ENCODE measurements at places on chromosomes 12 and 14.
A peak's percentile ranks its signal among the peaks of the same experiment; 100 is the strongest.

- no peak for DNase-seq
Observed at GRCh38 chr14:54664961-54665360, 98.0 kb downstream of the SAMD4A start.

- DNase-seq: no peak
Observed at GRCh38 chr12:5864972-5865371, 80.1 kb downstream of the ANO2 start.

DNA sequence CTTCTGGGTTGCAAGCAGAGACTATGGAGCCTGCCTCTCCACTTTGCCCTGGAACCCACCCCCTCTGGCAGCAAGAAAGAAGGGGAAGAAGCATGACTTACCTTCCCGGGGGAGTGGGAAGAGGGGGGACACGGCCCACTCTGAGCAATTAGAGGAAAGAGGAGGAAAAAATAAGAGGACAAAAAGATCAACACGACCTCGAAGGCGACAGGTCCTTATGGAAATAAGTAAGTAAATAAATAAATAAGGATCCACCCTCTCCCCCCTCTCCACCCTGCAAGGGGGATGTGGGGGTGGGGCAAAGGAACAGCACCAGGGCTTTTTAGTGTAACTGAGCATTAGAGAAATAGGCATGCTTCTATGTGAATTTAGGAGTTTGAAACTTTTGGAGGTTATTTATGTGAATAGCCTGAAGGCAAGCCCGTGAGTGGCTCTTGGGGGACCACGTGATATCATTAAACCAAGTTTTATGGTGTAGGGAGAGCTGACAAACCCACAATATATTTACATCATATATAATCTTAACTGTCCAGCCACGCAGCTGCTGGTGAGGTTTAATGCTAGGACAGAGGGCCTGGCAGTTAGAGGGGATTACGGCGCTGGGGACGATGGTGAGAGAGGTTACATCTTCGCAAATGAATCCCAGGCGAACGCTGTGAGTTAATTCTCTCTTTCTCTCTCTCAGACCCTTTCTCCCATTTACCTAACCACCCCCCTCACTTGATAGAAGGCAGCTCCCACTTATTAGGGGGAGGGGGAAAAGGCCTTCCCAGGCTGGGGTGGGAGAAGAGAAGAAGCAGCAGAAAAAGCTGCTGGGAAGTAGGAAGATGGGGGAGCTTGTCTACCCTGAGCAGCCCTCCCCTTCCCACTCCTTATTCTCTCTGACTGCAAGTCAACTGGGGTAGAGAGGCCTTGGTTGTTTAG lies 4.8 kb downstream of the HOXC5 start:
- DNase-seq: no peak

DNA sequence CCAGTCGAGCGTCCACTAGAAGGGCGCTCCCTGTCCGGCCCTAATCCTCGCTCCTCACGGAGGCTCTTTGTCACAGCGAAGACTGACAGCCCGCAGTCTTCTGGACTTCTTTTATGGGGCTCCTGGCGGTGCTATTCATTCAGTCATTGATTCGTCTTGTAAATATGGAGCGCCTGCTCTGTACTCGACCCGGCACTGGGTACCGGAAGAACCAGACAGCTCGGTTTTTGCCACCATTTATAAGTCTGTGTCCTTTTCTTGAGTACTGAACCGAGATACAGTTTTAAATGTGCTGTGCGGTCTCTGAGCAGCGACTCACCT lies 570 bp downstream of the DMAC2L start:
- DNase-seq: no peak

GRCh38 chr12:9147461-9147860 lies 31.7 kb upstream of the A2M start:
- no peak for DNase-seq

DNA sequence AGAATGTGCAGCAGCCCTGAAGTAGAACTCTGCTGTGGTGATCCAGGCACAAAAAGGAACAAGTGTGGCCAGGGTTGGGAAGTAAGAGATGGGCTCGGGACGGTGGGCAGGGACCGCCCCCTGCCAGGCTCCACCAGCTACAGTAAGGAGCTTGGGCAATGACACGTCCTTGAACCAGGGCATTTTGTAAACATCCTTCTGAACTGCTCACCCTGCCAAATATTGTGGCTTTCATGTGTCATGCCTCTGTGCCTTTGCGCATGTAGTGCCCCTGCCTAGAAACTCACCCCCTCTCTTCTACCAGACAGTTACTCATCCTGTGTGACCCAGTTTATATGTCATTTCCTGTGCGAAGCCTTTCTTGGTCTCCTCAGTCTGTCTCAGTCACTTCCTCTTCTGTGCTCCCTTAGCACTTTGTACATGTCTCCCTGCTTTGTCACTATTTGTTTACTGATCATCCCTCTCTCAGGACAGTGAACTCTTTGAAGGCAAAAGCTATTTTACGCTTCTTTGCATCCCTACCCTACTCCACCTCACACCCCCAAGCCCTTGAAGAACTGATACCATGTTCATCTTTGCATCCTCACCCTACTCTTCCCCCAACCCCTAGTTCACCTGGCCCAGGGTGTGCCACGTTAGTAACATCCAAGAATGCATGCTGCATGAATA lies 108.9 kb upstream of the PLEKHG7 start:
- DNase-seq: peak; percentile 32

DNA sequence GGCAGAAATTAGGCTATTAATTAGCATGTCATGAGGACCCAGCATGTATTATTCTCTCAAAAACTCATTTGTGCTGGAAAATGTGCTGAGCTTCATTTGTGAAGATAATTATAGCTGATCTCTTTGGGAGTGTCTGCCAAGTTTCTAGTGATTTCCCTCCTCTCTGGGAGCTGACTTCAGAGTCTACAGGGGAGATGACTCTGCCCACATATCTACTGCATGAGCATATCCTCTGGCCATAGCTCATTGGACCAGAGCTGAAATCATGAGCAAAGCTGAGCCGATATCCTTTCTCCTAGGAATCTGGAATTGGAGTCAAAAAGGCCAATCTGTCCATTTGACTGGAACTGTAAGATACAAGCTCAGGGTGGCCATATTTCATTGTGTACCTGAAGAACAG lies 5.9 kb downstream of the CCDC198 start:
- DNase-seq: no peak

- DNase-seq: no peak
Observed at GRCh38 chr12:104974626-104975290, 11.4 kb upstream of the NOPCHAP1 start.

GRCh38 chr12:116196752-116197718 lies 80.5 kb downstream of the MED13L start:
- no peak for DNase-seq

GRCh38 chr14:90087433-90087832 lies 25.6 kb downstream of the KCNK13 start:
- DNase-seq: no peak

DNA sequence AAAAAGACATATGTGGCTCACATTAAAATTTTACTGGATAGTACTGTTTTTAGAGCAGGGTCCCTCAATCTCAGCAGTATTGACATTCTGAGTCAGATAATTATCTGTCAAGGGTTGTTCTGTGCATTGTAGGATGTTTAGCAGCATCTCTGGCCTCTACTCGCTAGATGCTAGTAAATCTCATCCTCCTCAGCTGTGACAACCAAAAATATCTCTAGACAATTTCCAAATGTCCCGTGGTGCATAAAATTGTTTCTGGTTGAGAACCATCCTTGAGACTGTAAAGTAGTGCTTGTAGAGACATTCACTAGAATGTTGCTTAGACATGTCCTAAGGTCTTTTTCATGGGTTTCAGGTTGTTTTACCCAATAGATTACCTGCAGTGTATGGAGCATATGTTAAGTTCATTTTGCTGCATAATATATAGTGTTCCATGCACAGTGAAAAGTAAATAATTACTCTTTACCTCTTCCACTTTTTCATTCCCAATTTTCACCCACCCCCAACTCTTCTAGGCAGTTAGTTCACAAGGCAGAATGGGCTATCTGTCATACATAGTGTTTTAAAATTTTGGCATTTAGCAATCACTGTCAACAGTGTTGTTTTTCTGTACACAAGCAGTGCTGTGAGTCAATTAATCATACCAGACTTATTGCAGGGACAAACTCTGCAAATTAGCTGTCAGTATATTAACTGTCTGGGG lies 200.2 kb upstream of the SLC38A2 start:
- DNase-seq: no peak

- DNase-seq: no peak
Observed at GRCh38 chr12:132163911-132164288, 19.6 kb downstream of the NOC4L start.

- no peak for DNase-seq
Observed at GRCh38 chr12:75859868-75860267, 171.7 kb downstream of the PHLDA1 start.

DNA sequence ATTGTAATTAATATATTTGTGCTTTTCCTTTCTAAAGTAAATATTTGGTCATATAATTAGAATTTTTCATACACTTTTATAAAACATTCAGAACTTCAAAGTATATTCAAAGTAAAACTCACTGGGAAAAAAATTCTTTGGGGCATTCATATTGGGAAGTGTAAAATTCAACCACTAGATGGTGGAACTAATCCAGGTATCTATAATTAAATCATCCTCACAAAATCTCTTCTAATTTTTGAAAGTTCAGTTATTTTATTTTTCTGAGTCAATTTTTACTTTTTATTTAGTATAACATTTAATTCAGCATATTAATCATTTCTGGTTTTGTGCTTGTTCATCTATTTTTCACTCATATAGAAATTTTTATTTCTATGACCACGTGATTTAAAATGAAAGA lies 81.0 kb downstream of the NTS start:
- no peak for DNase-seq

- no peak for DNase-seq
Observed at GRCh38 chr12:1796515-1797010, 23.8 kb upstream of the LRTM2 start.

All from stimulated activated CD4-positive, alpha-beta T cell treated with anti-CD3 and anti-CD28 coated beads, TNF-alpha, amount 100 ng/mL, for 4 hours (primary cell).